ENCODE measurements at places on chromosomes 11 and 22.

DNA sequence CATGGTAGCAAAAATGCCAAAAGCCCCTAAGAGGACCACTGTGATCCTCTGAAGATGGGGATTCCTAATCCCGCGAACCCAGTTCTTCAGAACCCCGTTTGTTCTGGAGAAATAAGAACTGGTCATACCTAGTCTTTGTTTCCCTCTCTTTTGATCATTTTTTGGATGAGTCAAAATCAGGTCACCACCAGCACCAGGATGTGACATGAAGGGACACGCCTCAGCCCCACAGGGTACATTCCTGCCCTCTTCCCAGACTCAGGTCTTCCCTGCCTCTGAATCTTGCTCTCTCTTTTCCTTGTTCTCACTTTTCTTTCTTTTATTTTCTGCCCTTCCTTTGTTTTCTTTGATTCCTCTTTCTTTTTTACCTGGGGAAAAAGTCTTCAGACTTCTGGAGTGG, 14.6 kb upstream of the ANO1 start:
- DNase-seq: no peak

- DNase-seq: no peak
These were observed 3.0 kb downstream of the ELMOD1 start for GRCh38 chr11:107593951-107594350.

GRCh38 chr11:2674658-2675131, 25.1 kb downstream of the KCNQ1OT1 start:
- no peak for DNase-seq

DNA sequence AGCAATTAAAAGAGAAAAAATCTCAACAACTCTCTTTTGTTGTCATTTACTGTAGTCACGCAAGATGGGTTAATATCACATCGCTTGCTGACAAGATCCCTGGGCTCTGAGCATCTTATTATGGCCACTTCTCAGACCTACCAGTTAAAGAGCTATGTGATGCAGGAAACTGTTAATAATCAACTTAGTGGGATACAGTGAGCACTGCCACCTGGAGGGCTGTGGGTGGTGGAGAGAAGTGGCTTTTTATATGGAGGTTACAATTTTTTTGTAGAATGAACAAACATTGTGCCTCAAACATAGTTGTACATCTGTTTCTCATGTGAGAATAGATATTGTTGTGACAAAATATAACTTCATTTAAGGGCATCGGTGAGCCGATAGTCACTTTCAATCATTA, 181.0 kb downstream of the TENM4 start:
- no peak for DNase-seq

- DNase-seq: peak; percentile 89
These were observed 52.2 kb downstream of the IRAG1 start for GRCh38 chr11:10641177-10641911.

- no peak for DNase-seq
These were observed 16.9 kb downstream of the SMCO4 start for GRCh38 chr11:93526346-93526633.

Measured in hematopoietic multipotent progenitor cell treated with erythropoietin and hydrocortisone succinate and interleukin-3 and kit ligand, for 4 days (in vitro differentiated cells).